ENCODE measurements at places on chromosomes 11 and 22. TPM values are rescaled to one million over a fixed set of nuclear protein-coding genes. Genes with fewer than 3 reads are reported as not detected.

Gene OR52H1
- total RNA-seq, result not detected

Gene SAA2
- total RNA-seq, result 12.2 TPM

- no peaks in the 10 kb centered on the region for H3K4me1 ChIP-seq
- DNase-seq, result no peak
- H3K36me3 ChIP-seq, result peaks cover 22% of the 10 kb centered on the region
- H3K4me3 ChIP-seq, result no peak overlapping the region
Observed at GRCh38 chr11:47611348-47611794, 17.2 kb upstream of the C1QTNF4 start.

GRCh38 chr11:32439501-32440210, 4.3 kb upstream of the WT1 start:
- H3K4me1 ChIP-seq, result no peaks in the 10 kb centered on the region
- DNase-seq, result no peak
- no peak overlapping the region for H3K27ac ChIP-seq

- H3K4me3 ChIP-seq, result no peak overlapping the region
- no peaks in the 10 kb centered on the region for H3K4me1 ChIP-seq
- DNase-seq, result no peak
- H3K36me3 ChIP-seq, result no peaks in the 10 kb centered on the region
- peaks cover 32% of the 10 kb centered on the region for H3K27me3 ChIP-seq
Observed at GRCh38 chr22:47374273-47374771, 611.9 kb downstream of the TBC1D22A start.

DNA sequence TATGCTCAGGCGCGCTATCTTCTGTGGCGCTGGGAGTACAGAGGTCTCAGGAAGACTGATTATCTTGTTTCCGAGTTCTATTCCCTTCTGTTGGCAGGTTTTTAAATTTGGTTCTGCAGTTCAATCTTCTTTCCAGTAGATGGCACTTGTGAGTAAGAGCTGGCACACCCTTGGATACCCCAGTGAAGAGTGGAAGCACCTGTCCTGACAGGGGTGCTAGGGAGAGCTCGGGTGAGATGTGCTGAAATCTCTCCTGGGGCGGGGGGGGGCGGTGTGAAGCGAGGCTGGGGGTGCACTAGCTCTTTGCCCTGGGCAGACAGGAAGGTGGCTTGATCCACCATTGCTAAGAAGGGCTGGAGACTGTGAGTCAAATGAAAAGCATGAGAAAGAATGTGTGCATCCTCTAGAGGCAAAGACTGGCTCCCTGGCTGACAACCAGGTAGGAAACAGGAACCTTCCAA, 679.9 kb upstream of the CCDC179 start:
- peaks cover 6% of the 10 kb centered on the region for H3K4me1 ChIP-seq
- no peak overlapping the region for H3K4me3 ChIP-seq
- DNase-seq, result peak; percentile 56
- H3K36me3 ChIP-seq, result no peaks in the 10 kb centered on the region

- no peak for DNase-seq
- H3K36me3 ChIP-seq, result no peaks in the 10 kb centered on the region
- no peak overlapping the region for H3K4me3 ChIP-seq
- no peaks in the 10 kb centered on the region for H3K4me1 ChIP-seq
Observed at GRCh38 chr11:30481330-30481729, 104.8 kb downstream of the MPPED2 start.

- no peak for DNase-seq
- no peaks in the 10 kb centered on the region for H3K36me3 ChIP-seq
- H3K27ac ChIP-seq, result no peak overlapping the region
- no peak overlapping the region for H3K4me3 ChIP-seq
Observed at GRCh38 chr11:118135051-118135795, 17.4 kb downstream of the SCN4B start.

DNA sequence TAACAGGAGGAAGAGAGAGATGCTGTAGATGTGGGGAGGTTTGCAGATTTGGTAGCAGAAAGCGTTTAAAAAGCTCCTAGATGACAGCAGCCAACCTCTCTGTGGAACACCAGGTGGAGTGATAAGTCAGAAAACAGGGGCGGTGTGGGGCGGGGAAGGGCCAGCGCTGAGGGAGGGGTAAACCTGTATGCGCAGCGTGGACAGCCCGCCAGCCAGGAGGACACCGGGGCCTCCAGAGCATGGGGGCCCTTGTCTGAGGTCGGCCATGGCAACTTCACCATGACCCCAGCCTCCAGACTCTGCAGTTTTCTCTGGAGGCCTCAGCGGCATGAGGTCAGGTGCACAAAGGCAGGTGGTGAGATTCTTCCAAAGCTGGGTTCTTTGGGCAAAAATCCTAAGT, 423.7 kb downstream of the BRD1 start:
- no peaks in the 10 kb centered on the region for H3K4me1 ChIP-seq
- H3K36me3 ChIP-seq, result no peaks in the 10 kb centered on the region
- no peak overlapping the region for H3K4me3 ChIP-seq
- H3K27me3 ChIP-seq, result no peaks in the 10 kb centered on the region
- H3K27ac ChIP-seq, result no peak overlapping the region
- no peak for DNase-seq

- DNase-seq, result peak; percentile 64
- H3K4me3 ChIP-seq, result no peak overlapping the region
- H3K27me3 ChIP-seq, result no peaks in the 10 kb centered on the region
- H3K4me1 ChIP-seq, result no peaks in the 10 kb centered on the region
- no peak overlapping the region for H3K27ac ChIP-seq
Observed at GRCh38 chr11:17314232-17314547, 37.4 kb upstream of the NCR3LG1 start.
